DMS 273 treated with DMSO at 0.1 percent for 48 hours (cell line): ENCODE measurements at places on chromosomes 6 and 20.
A peak's percentile ranks its signal among the peaks of the same experiment; 100 is the strongest.

DNA sequence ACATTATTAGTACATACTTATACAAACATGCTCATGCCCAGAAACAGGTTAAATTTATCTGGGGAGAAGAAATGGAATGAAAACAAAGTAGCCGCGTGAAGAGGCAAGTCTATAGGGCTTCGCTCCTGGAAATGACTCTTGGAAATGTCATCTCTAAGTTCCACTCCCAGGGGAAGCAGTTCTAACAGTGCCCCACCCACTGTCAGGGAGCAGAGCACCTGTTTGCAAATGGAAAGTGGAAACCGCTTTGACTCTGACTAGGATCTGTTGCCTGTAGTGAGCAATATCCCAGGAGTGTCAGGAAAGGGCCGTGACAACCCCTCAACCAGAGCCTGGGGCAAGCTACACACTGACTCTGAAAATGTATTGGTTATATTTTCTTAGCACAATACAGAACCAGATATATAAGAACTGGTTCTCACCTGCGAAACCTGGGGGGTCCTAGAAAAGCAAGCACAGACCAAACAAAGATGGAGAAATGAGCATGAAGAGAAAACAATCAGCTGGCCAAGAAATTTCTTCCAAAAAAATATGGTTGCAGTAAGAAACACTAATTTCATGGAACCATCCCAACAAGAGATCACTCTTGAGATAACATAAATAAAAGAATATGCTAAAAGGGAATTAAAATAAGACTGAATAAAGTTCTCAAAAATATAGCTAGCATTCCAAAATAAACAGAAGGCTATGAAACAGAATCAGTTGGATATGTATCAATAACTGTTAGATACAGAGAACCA lies 47.5 kb upstream of the CRISP1 start:
- no peak for DNase-seq

DNA sequence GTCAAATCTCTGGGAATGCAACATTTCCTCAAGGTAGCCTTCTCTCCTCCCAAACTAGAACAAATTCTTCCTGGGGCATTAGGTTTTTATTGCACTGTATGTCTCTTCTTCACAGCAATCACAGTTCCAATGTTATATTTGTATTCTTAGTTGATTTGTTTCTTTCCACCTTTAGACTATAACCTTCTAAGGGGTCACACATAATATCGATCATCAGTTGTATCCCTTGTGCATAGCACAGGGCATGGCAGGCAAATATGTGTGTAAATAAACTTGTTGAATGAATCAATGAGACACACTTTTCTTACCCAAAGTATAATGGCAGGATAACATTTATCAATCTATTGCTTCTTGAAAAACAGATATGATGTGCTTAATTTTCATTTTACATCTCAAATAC lies 81.0 kb downstream of the ATG5 start:
- no peak for DNase-seq

- DNase-seq: no peak
These were observed 32.2 kb upstream of the ADGRF5 start for GRCh38 chr6:46953921-46954320.

DNA sequence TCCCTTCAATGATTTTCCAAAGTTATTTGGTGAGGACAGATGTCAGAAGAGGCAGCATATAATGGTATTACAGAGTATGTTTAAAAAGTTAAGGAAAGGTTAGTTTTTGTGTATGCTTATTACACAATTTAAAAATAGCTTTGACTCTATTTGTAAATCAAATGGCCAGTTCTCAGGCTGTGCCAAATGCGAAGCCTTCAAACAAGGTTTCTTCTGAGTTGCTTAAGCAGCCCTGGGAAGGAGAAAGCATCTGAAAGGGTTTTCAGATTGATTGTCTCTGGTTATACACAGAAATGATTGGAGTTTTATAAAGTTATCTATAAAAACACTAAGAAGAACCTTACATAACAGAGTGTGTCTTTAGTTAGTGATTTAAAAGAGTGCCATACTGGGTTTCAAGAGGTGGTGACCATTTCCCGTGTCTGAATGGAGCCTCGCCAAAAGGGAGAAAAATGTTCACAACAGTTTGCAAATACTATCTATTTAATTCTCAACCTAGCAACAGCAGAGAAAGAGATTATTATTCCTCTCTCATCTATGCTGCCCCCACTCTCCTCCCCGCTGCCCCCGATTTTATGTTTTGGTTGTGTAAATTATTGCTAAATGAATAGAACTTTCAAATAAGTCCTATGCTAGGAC lies 16.7 kb downstream of the CD109 start:
- no peak for DNase-seq

DNA sequence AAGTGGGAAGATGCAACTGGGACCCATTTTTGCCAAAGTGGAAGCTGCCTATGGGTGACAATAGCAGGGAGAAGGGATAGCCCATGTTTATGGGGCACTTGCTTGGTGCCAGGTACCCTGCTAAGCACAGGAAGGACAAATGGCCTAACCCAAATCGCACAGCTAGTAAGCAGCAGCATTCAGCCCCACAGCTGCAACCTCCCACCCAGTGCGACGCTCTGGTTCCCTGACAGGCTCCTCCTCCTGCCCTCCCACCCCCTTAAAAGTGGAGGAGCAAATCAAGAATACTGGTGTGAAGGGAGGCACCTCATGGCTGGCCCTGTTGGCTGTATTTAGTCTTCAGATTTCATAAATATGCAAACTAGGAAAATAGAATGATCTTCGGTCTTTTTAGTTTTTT lies 76.2 kb downstream of the RIN2 start:
- DNase-seq: no peak

DNA sequence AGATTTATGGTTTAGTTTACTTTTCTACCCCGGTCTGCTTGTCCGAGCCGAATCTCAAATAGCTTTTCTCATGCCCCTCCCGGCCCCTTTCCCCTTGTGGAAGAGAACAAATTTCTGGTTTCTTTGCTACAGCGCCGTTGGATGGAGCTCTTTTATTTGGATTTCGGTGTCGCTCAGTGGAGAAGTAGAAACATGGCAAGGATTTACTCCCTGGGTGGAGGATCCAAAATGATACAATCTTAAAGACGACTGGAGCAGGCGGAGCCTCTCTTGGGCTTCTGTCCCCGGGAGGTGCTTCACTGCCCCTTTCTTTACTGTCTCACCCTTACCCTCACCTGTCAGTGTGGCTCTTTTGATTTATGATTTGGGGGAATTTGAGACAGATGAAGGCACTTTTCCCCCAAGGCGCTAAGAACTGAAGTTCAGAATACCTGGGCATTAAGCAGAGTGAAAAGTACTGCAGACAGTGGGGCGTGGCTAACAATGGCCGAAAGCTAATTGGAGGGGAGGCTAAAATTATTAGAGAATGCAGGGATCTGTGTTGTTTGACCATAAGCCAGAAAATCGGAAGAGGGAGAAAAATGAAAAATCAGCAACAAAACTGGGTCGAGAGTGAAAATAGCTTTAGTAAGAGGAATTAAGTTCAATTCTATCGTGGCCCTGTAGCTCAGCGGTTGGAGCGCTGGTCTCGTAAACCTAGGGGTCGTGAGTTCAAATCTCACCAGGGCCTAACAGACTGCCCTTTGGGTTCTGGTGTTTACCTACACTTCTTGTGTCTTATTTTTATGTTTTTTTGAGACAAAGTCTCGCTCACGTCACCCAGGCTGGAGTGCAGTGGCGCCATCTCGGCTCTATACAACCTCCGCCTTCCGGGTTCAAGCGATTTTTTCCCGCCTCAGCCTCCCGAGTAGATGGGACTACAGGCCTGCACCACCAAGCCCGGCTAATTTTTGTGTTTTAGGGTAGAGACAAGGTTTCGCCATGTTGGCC lies 145.1 kb upstream of the ZNF184 start:
- peak; percentile 68 for DNase-seq

DNA sequence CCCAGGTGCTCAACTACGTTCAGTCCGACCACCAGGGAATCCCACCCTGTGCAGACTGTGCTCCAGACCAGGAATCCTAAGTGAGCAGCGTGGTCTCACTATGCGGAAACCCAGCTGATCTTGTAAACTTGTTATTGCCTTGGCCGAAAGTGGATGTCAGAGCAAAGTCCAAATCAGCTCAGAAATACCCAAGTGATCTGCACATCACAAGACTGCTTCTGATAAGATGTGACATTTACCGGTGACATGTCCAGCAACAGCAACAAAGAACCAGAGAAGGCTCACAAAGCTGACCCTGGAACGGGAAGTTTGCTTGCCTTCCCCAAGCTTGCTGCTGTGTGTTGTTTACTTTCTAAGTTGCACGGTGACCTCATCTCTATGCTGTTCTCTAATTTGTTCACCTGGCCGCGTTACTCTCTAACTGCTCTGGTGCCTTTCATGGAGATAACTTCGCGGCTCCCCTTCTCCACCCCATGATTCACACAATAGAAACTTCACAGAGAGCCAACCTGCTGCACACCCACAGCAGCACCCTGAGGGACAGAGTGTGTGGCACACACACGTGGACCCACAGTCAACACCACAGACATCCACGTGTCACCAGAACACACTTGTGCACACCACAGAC lies 1.7 kb downstream of the BNIP5 start:
- DNase-seq: no peak

- DNase-seq: no peak
These were observed 105.2 kb downstream of the SMOC2 start for GRCh38 chr6:168546151-168546550.

- no peak for DNase-seq
These were observed 191.7 kb downstream of the SMOC2 start for GRCh38 chr6:168632694-168633093.

GRCh38 chr6:45822246-45822812 lies 193.3 kb downstream of the CLIC5 start:
- no peak for DNase-seq

GRCh38 chr20:25339608-25340007 lies 51.0 kb downstream of the ABHD12 start:
- no peak for DNase-seq

DNA sequence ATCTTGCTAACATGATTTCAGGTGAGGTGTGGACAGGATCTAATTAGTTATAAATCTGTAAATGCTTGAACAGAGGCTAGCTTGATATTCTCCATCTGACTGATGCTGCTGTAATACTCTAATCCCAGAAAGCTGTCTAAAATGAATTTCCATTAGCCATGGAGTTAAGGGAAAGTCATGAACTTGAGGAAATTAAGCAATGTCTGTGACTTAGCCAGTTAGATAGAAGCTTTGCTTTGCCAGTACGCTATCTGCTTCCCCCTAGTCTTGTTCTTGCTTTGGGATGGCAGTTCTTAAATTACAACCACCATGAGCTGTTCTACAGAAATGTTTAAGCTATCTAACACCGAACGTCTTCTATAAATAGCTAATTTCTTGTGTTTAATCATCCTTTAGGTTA lies 195.7 kb downstream of the PRL start:
- DNase-seq: no peak

DNA sequence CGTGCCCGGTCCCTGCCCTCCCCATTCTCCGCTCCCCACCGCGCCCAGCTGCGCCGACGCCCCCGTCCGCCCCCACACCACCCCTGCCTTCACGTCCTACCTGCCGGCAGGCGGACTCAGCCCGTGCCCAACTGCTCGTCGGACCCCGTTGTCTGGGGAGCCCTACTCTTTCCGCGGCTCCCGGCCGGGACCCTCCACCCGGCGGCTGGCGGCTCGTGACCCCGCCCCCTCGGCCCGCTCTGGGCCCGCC lies at the start of gene SERAC1:
TSS of gene SERAC1 (minus strand) at position 223 of the 250 bp plus-strand sequence. CDS start 9,899 bp downstream, outside the sequence.
- DNase-seq: no peak

GRCh38 chr6:53056273-53056672 lies 8.9 kb upstream of the FBXO9 start:
- DNase-seq: no peak

GRCh38 chr6:163738725-163739407 lies 324.3 kb downstream of the QKI start:
- DNase-seq: no peak

- DNase-seq: no peak
These were observed 9.6 kb downstream of the IL22RA2 start for GRCh38 chr6:137163732-137164318.

DNA sequence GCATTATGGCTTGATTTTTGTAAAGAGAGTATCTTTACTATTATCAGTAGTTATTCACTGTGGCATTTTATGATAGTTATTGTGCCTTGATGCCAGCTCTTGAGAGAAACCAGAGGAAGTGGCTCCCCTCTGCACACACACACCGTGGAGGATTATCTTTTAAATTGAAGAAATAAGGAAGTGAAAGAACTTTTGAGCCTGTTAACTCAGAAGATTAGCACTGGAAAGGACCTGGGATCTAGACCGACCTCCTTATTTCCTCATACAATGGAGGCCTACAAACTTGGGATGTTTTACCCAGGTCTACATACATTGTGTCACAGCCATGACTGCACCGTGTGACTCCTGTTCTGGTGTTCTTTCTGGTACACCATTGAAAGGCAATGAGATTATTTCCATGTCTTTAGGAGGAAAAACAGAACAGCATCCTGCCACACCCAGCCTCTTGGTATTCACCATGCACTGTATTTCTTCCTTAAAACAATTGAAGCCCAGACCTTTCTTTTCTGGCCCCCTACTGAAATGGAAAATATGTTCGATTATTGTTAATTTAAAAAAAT lies 40.6 kb downstream of the HECA start:
- DNase-seq: no peak

DNA sequence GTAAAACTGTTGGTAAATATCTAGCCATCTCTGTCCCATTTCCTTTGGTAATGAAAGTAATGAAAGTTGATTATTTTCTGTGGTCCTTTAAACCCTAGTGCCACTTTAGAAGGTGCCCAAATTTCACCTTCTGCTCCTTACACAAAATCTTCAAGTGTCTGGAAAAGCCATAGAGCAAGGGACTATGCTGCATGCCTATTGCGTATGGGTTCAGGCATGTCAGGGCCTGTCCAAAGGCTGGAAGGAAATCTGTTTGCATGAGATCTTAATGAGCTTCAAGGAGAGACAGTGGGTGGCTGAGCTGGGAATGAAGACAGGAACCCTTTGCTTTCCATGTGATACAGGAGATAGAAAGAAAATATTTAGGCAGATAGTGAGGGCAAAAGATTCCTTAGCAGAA lies 66.6 kb upstream of the CCN6 start:
- DNase-seq: no peak

- no peak for DNase-seq
These were observed 35.2 kb downstream of the HLA-B start for GRCh38 chr6:31321820-31322219.

GRCh38 chr20:19921284-19921793 lies 95.8 kb upstream of the NAA20 start:
- no peak for DNase-seq

DNA sequence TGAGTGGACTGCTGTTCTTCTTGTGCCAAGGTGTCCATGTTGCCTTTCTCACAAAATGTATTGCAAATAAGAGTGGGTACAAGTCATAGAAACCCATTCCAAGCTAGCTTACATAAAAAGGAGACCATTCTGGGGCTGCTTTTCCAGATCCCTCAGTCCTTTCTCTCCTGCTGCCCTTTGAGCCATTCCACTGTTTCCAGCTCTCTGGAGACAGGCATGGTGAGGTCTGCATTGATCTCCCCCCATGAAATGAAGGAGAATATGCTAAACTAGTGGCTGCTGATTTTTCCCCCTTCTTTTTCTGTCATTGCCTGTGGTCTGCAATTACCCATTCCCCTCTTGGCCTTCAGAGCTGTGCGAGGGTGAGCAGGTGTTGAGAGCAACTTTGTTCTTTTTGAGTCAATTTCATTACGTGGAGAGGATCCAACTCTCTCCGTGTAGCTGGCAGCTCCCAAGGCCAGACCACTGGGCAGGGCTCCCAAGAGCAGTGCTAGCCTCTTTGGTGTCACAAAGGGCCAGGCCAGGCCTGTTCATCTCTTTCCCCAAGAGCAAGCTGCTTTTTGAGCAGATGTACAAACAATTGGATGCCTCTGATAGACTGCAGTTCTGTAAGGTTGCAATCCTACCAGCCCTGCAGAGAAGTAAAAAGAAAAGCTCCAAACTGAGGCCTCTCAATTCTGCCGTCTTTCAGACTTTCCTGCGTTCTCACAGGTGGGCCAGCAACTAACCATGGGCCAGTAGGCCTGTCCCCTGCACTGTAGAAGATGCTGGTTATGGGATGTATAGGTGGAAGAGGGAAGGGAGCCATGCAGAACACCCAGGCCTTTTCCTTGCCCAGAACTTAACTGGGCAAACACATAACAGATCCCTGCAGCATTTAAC lies 96.1 kb upstream of the ARMC2 start:
- DNase-seq: peak; percentile 16
